Hematopoietic multipotent progenitor cell treated with erythropoietin and hydrocortisone succinate and interleukin-3 and kit ligand, for 6 days (in vitro differentiated cells): ENCODE measurements at places on chromosomes 3 and 15.

- no peak for DNase-seq
Observed at GRCh38 chr15:88603885-88604284, 17.3 kb upstream of the AEN start.

- DNase-seq = no peak
Observed at GRCh38 chr15:45631776-45632175, 3.1 kb upstream of the SQOR start.

DNA sequence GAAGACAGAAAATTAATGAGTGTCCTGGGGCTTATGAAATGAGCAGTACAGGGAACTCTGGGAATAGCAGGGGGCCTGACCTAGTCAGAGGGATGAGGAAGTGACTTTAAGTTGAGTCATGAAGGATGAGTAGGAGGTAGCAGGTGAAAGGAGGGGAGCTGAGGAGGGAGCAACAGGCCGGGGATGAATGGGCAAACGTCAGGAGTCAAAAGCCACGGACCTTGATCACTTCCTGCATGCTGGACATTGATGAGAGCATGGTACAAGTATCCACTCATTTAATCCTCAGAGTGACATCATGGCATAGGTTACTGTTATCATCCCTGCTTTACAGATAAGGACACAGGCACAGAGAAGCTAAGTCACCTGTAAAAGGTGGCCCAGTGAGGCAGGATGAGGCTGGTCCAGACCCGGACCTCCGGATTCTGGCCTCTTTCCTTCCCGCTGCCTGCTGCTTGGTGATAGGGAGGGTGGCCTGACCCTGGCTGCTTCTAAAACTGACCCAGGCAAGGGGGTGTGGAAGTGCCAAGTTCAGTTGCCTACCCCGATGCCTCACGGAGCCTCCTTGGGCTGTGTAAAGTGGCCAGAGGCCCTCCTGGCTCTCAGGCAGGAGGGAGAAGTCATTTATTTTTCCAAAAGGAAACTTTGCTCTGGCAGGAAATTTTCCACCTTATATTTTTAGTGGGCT lies 7.6 kb downstream of the CORO2B start:
- no peak for DNase-seq

GRCh38 chr3:71035886-71036285 lies 547.6 kb downstream of the FOXP1 start:
- DNase-seq = no peak
